Astrocyte of the hippocampus (primary cell): ENCODE measurements at places on chromosomes 5 and 9.

- no peak for DNase-seq
These were observed 255.7 kb upstream of the RGMB start for GRCh38 chr5:98517560-98518366.

- no peak for DNase-seq
These were observed 1.0 kb downstream of the CYSTM1 start for GRCh38 chr5:140176031-140176387.

GRCh38 chr9:117796681-117797080 lies 92.5 kb downstream of the TLR4 start:
- DNase-seq: peak; percentile 58

DNA sequence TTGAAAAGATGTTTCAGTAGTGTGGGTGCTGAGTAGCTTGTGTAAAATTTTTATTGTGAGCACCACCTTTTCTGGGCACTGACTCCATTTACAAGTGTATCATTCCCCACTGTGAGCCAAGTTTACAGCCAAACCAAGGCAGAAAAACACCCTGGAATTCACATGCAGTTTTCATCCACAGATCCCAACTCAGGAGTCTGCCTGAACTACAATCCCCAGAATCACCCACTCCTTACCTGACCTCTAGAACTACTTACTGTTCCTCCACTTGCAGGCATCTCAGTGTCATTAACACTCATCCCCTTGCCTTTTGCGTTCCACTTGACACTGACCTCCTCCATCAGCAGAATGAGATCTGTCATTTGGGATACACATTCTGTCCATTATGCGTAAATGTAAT lies 2042.6 kb upstream of the CDH6 start:
- no peak for DNase-seq

GRCh38 chr5:168707716-168708695 lies 128.8 kb upstream of the PANK3 start:
- no peak for DNase-seq

GRCh38 chr9:132234535-132234934 lies 72.7 kb downstream of the NTNG2 start:
- no peak for DNase-seq

DNA sequence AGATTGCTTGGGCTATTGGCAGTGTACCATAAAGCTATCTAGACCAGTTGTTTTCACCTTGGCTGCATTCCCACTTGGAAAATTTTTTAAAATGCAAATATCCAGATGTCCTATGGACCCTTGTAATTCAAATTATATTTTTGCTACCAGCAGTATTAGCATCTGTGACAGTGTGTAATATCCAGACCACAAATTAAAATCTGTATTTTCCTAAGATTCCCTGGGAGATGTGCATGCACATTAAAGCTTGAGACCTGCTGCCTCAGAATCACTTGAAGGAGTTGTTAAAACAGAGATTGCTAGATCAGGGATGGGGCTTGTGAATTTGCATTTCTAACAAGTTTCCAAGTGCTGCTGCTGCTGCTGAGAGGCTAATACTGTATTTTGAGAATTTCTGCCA lies 381.2 kb upstream of the PDE4D start:
- no peak for DNase-seq
